NCI-H2171 (cell line): ENCODE measurements at places on chromosomes 7 and 10.

DNA sequence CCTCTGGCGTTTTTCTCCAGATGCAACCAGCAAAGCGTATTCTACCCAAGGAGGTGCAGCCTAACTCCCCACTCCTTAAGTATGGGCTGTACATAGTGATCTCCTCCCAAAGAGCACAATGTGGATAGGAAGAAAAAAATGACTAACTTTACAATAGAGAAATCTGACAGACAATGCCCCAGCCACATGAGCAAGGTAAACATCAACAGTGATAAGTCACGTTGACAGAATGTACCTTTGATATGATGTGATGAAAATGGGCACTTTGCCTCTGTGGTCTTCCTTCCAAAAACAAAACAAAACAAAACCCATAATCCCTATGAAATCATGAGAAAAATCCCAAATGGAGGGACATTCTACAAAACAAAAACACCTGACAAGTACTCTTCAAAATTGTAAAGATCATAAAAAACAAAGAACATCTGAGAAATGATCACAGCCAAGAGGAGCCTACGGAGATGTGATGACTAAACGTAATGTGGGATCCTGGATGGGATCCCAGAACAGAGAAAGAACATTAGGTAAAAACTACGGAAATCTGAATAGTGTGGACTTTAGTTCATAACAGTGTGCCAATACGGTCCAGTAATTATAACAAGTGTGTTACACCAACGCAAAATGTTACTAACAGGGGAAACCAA lies 50.6 kb downstream of the ABLIM1 start:
- no peak for DNase-seq

GRCh38 chr7:114789161-114789560 lies 132.7 kb upstream of the MDFIC start:
- DNase-seq: no peak

DNA sequence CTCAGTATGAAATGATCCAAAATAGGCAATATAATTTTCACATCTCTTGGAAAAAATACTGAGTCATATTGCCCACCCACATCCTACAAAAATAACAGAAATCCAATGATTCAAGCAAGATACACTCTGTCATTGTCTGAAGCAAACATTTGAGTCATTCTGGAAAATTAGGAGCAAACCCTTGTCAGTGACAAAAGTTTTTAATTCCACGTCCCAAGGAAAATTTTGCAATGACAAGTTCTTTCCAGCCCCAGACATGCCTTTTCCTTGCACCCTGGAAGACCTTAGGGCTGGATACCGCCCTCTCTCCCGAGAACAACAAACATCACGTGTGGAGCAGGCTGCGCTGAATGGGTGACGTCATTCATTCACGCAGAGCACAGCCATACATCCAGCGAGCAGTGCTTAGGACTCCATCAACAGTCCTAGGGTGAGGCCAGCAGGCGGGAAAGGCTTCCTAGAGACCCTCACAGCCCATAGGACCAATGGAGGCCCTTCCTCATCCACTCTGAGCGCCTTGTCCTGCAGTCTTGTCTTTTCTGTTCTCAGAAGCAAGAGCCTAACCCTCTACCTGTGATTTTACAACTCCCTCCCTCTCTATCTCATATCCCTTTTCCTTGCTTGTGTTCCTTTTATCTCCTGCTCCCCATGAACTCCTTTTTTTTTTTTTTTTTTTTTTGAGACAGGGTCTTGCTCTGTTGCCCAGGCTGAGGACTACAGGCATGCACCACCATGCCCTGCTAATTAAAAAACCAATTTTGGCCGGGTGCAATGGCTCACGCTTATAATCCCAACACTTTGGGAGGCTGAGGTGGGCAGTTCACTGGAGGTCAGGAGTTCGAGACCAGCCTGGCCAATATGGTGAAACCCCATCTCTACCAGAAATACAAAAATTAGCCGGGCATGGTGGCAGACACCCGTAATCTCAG lies 23.5 kb upstream of the KDM7A start:
- no peak for DNase-seq

DNA sequence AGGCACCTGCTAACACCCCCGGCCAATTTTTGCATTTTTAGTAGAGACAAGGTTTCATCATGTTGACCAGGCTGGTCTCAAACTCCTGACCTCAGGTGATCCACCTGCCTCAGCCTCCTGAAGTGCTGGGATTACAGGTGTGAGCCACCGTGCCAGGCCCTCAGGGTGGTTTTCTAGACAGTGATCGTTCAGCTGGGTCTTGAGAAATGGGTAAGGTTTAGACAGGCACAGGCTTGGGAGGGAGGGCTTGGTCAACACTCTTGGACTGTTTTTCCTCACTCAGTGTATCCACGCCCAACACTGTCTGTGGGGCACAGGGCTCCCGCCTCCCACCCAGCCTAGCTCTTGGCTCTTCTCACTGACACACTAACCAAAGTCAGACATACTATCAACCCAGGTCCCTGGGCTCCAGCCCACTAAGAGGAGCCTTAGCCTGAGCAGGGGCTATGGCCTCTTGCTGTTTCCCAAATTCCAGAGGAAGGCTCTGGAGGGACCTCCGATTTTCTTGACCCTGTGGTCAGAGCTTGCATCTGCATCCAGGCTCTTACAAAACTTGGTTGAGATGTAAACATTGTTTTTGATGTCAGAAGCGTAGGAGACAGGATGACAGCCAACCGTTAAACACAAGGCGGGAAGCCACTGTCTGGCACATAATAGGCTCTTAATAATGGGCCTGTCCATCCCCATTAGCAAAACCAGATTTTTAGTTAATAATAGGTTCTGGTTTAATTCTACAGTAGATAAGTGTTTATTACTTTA lies 143.9 kb downstream of the PRKAG2 start:
- DNase-seq: no peak

DNA sequence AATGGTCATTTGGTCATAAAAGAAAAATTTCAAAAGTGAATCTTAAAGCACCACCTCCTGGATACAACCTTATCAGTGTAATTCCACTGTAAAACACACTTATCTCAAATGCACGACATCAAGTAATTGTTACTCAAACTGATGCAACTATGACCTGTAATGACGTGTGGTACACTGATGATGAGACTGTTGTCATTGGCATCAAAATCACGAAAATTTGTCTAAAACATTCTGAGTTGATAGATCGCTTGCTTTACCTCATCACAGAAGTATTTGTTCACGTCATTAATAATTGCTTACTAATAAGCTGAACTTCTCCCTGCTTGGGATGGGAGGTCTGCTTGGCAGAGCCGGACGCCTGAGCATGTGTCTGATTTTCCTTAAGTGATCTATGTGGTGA lies 221.8 kb upstream of the KLF6 start:
- DNase-seq: no peak

DNA sequence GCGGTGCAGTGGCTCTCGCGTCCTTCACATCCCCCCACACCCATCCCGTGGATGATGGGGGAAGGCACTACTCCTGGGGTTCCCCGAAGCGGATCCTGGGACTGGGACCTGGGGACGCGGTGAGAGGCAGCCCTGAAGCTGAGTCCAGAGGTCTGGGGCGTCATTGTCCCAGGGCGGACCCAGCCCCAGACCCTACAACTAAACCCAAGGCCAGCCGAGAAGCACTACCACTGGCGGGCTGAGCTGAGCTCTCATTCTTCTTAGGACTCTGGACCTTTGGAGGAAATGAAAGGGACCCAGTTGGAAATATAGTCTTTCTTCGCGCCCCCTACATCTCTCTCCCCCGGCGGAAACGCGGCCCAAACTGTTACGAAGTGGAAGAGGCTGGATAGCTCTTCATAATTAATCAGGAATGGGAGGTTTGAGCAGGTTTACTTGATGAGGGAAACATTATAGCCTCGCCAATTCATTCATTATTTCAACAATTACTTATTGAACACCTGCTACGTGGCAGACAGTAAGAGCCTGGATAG lies 389 bp upstream of the FBXL15 start:
- no peak for DNase-seq

DNA sequence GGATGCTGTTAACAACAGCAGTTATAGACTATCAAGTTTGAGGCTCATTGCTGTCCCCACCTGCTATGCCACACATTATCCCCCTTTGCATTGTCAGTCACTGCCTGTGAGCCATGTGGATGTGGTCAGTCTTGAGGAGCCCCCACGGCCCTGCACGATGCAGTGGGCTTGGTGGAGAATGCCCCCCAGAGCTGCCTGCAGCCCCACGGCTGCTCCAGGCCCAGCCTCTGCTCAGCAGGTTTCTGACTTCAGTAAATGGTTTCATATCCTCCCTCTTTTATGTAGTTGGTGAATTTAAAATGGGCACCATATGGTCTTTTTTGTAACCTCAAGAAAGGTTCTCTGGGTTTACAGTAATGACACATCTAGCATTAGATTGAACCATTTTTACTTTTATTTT lies 164.1 kb downstream of the EBF3 start:
- DNase-seq: no peak

DNA sequence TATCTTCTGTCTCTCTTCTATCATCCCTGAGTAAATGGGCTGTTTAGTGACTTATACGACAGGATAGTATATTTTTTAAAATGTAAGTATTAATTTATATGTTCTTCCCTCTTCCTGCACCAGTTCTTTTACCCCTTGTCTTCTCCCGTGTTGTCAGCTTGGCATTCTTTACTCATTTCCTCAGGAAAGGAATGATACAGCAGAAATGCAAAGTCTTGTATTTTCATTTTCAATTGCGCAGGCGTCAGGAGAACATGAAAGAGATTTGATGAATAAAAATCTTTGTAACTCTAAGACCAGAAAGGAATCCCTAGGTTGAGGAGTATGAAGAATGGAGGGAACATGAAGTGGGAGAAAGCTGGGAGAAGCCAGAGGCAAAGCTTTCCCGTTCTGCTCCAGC lies 18.8 kb upstream of the VPS41 start:
- no peak for DNase-seq

GRCh38 chr10:33271969-33272583 lies 62.4 kb downstream of the NRP1 start:
- DNase-seq: no peak

GRCh38 chr10:91520661-91521060 lies 110.5 kb downstream of the HECTD2 start:
- DNase-seq: no peak

DNA sequence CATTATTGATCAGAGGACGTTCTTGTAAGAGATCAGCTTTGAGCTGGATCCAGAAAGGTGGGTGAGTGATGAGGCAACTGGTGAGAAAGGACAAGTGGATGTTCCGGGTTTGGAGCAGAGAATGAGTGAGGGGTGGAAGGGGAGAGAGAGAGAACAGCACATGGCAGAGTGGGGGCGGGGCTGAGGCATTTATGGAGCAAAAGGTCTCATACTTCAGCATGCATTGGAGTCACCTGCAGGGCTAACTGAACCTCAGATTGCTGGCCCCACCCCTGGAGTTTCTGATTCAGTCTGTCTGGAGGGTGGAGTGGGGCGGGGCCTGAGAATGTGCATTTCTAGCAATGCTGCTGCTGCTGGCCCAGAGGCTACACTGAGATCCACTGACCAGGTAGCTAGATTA lies 71.2 kb downstream of the GOLGA7B start:
- DNase-seq: no peak

- DNase-seq: no peak
Measured at GRCh38 chr7:114598946-114599345, 184.3 kb downstream of the FOXP2 start.

DNA sequence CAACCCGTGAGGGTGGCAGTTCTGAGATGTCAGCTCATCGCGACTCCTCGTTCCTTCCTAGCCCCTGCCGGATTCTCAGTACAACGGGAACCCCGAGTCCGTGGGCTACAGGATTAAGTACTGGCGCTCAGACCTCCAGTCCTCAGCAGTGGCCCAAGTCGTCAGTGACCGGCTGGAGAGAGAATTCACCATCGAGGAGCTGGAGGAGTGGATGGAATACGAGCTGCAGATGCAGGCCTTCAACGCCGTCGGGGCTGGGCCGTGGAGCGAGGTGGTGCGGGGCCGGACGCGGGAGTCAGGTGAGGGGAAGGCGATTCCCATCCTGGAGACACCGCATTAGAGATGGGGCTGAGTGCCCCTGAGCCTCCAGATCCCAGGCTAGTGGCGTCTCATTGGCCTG lies 568.1 kb upstream of the FOXK1 start:
- no peak for DNase-seq

GRCh38 chr10:17787087-17787961 lies 21.8 kb upstream of the MRC1 start:
- DNase-seq: no peak

DNA sequence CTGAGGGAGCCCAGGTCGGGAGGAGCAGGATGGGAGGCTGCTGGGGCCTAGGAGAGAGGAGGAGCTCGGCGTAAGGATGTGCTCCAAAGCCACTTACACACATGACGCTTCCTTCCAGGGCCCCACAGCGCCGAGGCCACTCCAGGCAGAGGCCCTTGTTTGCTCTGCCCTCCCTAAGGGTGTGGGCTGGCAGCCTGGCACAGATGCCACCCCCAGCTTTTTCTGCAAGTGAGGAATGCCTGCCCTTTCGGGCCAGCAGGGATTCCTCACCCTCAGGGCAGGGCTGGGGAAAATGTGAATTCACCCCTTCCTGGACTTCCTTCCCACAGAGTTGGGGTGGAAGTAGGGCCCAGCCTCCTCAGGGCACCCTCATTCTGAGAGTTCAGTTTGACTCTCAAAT lies 5.6 kb upstream of the AQP1 start:
- no peak for DNase-seq

- DNase-seq: no peak
Measured at GRCh38 chr10:23294638-23295247, 49.9 kb downstream of the C10orf67 start.

- DNase-seq: no peak
Measured at GRCh38 chr7:119943942-119944600, 328.9 kb upstream of the KCND2 start.

DNA sequence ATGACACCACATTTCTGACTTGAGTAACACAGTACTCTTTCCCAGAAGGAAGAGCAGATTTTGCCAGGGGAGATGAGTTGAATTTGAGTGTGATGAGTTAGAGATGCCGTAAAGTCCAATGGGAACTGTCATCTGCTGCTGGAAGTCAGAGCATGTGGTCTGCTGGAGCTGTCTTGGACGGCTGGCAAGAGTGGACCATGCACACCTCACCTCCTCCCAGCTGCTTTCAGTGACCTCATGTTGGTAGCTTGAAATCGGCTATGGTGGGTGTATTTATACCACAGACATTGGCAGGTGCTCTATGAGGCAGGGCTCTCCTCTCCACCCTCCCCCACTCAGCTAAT lies 82.3 kb downstream of the COL13A1 start:
- DNase-seq: no peak

- DNase-seq: no peak
Measured at GRCh38 chr10:14684354-14684753, 90.3 kb downstream of the FAM107B start.

DNA sequence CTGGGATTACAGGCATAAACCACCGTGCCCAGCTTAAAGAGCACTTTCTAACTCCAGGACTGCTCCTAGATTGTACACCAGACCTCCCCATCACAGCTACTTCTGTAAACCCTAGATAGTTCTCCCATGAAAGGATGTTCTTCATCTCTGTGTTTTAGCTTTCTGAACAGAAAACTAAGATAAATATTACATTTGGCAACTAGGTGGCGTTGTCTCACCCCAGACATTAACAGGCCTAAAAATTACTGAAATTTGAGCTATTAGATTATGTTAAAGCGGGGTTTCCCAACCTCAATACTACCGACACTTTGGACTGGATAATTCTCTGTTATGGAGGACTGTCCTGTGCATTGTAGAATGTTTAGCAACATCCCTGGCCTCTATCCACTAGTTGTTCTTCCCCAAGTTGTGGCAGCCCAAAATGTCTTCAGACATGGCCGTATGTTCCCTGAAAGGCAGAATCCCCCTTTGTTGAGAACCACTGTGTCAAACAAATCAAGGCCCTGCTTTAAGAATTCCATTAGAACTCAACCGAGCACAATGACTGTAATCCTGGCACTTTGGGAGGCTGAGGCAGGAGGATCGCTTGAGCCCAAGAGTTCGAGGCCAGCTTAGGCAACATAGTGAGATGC lies 19.1 kb downstream of the ATOH7 start:
- DNase-seq: no peak
